ENCODE measurements at places on chromosomes 2 and 18.

DNA sequence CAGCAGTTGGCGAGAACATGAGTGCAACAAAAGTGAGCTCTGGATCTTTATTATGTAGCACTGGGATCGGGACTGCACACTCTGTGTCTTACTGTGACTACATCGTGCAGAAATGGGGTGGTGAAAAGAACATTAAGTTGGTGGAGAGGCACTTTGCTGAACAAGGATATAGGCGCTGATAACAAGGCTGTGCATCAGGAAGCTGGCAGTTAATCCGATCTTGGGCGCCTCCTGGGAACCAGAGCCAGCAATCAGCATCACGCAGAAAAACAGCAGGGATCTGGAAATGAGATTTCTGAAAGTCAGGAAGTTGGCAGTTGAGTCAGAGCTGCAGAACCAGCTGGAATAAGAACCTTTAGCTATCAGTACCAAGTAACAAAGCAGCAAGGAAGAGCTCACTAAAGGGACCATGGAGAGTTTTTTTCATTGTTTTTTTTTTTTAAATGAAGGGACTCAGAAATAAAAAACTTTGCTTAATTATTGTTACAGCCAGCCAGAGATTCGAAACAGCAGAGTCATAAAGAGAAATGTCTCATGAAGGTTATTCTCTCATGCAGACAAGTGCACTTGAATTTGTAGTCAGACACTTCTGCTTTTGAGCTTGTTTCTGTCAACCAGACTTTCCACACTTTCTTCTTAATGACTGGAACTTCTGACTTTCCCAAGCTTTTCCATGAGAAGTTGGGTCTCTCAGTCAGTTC is 22.8 kb upstream of the MYO3B start:
- no peak for DNase-seq

GRCh38 chr2:234401426-234401825 is 95.5 kb downstream of the ARL4C start:
- no peak for DNase-seq

- DNase-seq, result no peak
Observed at GRCh38 chr18:79424008-79424565, 28.4 kb downstream of the NFATC1 start.

DNA sequence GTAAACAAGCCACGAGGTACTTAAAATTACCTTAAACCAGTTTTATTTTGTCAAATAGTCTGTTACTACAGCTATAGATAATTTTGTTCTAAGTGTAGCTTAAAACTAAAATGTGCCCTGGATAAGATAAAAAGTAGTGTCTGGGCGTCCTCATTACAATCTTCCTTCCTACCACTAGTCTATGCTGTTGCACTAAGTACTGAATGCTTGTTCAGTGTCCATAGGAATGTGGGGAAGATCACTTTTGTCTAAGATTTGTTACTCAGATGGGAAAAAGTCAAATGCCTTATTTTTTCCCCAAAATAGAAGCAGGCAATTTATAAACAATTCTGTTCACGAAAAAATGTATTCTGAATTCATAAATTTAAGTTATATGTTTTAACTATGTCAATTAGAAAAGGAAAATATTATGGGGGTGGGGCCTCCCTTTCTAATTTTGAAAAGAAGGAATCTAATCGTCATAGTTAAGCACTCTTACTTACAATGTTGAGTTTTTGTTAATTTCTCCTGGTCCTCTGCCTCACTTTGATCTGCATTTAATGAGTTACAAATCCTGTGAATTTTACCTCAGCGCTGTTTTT is 140.4 kb upstream of the VRK2 start:
- no peak for DNase-seq

- DNase-seq, result no peak
Observed at GRCh38 chr2:30798536-30798991, 8.7 kb downstream of the CAPN13 start.

- no peak for DNase-seq
Observed at GRCh38 chr18:49178321-49178720, 227.6 kb upstream of the SMAD7 start.

- no peak for DNase-seq
Observed at GRCh38 chr2:30655211-30655610, 152.0 kb downstream of the CAPN13 start.

DNA sequence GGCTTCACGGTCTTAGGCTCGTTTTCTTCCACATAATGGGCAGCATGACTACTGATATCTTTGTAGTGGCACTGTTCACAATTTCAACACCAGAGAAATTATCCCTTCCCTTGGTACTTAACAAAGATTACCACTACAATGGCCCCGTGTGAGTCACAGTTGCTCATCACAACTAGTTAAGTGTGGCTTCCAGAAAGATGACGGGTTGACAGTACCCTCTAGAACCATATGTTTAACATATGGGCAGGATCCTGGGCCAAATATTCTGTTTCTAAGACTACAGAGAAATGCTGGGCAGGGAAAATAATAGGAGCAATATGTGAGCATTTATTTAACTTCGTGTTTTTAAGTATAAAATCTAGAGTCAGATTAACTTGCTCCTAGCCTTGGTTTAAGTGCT is 780.1 kb upstream of the LINC00305 start:
- no peak for DNase-seq

DNA sequence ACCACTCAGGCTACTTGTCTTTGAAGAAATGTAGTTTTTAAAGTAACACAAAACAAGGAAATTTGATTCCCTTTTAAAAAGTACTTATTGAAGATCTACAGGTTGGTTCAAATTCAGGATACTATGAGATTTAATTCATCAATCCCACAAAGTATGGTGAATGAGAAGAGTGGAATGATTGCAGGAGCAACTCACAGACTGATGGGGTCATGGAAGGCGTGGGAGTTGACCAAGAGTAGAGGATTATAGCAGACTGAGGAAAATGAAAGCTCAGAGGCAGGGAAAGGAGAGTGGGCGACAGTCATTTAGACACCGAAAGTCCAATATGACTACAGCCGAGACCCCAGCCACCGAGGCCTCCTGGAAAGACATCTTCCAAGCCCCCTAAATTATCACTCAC is 12.5 kb upstream of the DAPL1 start:
- no peak for DNase-seq

- DNase-seq, result no peak
Observed at GRCh38 chr2:10136101-10136934, 13.8 kb downstream of the RRM2 start.

DNA sequence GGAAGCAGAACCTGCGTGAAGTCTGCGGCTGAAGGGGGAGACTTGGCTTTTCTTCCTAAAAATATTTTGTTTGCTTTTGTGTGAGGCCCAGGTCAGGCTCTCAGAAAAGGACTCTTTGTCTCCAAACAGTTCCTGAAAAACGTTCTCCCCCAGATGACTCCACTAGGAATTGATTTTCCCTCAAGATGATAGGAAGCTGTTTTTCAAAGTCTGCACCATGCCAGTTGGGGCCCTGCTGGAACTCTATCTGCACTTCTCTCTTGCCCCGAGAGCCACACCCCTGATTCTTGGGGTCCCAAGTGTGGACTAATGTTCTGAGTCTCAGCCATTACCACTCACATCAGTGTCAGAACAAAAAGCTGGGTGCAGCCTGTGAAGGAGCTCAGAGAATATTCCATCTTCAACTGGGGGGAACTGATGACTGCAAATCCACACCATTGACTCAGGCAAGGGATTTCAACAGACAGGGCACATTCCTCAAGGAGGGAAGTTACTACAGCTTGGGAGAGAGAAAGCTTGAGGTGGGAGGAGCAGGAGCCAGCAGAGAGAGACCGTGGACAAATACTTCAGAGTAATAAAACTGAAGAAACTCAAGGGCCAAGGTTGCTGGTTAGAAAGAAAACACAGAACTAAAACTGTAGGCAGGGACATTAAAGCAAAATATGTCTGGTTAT is 768.3 kb downstream of the RNF144A start:
- no peak for DNase-seq

DNA sequence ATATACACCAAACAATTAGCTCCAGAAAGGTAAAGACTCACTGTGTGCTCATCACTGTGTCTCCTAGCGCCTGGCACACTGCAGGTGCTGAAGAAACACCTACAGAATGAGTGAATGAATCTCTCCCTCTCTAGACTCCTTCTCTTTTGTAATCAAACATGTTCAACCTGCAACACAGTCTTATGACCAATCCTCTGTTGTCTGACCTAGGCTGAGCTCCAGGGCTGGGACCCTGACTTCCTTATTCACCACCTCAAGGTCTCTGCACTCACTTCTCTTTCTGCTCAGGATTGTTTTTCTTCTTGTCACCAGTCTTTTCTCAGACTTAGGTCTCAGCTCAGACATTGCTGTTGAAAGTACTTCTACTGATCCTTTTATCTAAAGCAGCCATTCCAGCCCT is 9.8 kb downstream of the CKAP2L start:
- DNase-seq, result no peak

DNA sequence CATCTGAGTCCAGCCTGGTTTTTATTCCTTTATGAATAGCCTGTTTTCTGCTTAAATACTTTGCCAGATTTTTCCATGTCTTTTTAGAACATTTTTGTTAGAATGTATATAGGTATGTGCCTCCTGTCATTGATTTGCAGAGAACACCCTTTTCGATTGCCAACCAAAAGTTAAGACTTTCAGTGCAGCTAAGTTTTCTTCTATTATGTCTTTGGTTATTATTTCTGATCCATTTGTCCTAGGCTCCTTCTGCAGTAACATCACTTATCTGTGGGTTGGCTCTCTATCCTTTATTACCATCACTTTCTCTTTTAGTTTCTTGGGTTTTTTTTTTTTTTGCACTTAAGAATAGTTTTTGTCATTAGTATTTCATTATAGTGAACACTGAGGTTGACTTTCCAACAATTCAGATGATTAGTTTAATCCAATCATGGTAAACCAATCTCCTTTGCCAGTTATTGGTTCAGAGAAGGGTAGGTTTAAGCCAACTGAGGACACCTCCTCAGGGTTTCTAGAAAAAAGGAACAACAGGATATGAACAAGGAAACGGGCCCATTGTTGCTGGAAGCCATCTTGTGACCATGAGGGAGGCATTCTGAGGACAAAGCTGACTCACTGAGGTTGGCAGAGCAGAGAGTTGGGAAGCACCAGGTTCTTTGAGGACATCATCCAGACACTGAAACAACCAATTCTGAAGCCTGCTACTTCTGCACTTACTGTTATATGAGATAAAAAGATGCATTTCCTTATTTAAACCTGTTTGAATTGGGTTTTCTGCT is 37.9 kb upstream of the GBX2 start:
- DNase-seq, result no peak

GRCh38 chr2:77720115-77720514 is 197.9 kb upstream of the LRRTM4 start:
- DNase-seq, result no peak

GRCh38 chr2:9686061-9686460 is 55.3 kb upstream of the YWHAQ start:
- DNase-seq, result no peak

GRCh38 chr18:64260810-64261209 is 111.9 kb upstream of the LINC00305 start:
- no peak for DNase-seq

DNA sequence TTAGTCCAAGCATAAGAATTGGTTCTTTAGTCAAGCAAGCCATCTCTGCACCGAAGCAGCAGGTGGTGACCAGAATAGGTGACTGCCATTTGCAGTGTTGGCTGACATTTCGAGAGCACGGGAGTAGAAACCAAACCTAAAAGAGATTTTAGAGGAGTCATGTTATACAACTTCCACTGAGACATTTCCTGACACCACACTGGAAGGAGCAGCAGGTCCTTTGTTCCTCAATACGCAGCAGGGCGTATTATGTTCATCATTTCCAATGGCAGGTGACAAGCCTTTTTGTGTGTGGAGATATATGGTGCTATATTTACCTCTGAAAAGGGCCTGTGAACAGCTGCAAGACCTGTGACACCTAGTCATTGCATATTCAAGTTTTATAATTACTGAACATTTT is 418.8 kb upstream of the NETO1 start:
- DNase-seq, result no peak

DNA sequence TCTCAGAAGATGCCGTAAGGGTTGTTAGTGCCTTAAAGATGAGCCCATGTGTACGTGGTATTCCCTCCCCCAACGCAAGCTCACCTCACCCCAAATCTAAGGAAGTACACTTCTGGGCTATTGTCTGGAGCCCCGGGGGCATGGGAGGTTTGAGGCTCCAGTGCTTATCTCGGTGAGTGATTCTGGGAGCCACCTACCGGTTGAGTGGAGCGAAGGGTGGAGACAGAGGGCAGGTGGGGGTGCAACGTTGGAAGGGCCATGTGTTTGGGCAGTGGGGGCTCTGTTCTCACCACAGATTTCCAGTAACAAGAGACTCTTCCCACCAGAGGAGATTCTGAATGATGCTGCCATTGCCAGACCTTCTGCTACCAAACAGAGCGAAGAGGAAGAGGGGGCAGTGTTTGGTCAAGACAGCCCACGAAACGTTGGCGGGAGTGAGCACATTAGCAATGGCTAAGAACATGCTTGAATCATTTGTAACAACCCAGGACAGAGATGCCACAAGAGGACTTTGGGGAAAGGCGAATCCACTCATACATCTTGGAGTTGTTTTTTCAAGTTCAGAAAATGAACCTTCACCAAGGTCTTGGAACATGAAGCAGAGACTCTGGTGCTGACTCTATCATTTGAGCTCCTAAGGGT is 38.7 kb downstream of the TWIST2 start:
- no peak for DNase-seq

GRCh38 chr2:216554286-216554685 is 55.6 kb downstream of the RPL37A start:
- DNase-seq, result no peak

DNA sequence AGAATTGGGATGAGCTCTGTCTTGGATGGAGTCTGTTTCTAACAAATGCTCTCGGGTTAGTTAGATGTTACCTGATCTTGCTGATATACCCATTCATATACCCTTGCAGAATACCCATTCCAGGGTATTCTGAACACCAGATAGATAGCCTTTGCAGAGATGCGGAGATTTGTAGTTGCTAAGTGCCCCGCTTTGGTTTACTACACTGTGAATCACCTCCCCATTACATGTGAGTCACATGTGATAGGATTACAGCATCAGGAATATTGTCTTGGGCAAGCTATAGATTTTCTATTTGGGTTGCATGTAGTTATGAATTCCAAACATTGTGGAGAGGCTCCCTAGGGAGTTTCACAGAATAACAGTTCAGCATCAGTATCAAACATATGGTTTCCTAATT is 3.8 kb downstream of the VSNL1 start:
- no peak for DNase-seq

DNA sequence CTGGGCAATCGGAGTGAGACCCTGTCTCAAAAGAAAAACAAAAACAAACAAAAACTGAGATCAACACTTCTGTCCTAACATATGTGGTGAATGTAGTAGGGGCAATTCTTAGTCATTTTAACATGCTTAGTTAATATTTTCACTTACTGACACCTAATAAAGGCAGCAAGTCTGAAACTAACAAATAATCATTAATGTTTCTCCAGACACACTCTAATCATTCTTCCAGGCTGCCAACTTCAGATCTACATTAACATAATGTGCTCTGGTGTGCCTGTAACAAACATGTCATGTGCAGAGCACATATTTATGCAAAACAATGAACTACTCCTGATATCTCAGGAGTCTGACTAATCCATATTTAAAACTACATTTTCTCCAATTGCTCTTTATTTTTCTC is 6.0 kb downstream of the KRCC1 start:
- DNase-seq, result no peak

DNA sequence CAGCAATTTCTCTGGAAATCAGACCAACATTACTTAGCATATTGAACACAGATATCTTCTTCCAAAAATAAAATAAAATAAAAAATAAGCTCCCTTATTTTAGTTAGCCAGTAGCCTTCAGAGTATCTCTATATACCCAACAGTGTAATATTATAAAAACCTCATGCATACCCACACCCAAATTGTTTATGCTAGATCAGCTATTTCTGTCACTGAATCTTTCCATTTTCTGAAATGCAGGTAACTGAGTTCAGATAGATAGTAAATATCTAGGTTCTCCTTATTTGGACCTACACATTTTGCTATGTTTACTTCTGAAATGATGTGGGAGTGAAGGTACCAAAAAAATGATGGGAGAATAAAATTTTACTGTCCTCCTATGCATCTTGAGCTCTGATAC is 39.9 kb downstream of the TTC21B start:
- no peak for DNase-seq

Measured in T-helper 17 cell (primary cell).